ENCODE measurements at places on chromosomes 1 and 21.

- DNase-seq: no peak
Observed at GRCh38 chr1:194118086-194118485, 931.7 kb upstream of the B3GALT2 start.

DNA sequence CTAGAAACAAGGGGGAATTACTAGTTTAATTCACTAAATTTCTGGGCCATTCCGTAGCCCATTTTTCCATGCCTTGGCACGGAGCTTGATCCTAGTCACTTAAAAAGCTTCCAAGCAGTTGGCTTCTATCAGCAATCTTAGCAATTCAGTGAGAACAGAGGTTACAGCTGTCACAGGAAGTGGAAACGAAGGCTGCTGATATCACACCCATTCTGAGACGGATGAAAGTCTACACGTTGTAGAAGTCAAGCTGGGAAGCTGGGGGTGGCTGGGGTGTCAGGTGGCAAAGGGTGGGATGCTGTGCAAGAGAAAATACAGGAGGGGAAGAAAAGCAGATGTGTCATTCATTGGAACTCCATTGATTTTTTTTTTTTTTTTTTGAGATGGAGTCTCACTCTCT, 11.8 kb upstream of the STMN1 start:
- no peak for DNase-seq

- no peak for DNase-seq
Observed at GRCh38 chr1:173504268-173504667, 27.1 kb downstream of the PRDX6 start.

- DNase-seq: no peak
Observed at GRCh38 chr1:21325231-21325718, 35.0 kb upstream of the ECE1 start.

DNA sequence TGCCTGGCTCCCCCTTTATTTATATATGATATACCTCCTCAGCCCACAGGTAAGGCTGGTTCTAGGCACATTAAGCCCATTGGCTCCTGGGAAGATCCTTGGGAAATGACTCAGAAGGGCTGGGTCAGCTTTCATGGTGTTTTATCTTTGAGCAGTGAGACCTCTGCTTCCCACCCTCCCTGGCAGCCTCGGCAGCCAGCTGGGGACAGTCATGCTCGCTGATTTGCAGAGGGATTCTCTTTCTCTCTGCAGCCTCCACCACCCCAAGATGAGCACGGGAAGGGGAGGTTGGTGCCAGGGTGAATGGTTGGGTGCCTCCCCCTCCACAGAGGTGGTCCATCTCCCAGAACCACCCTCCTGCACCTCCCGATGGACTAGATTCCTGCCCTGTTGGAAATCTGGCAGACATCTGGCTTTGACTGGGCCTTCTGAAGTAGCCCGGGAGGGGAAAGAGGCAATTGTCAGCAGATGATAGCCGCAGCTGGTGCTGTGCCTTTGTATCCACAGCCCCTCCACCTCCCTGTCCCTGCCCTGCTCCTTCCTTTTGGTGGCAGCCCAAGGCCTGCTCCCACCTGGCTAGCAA, 24.6 kb downstream of the IER5 start:
- no peak for DNase-seq

DNA sequence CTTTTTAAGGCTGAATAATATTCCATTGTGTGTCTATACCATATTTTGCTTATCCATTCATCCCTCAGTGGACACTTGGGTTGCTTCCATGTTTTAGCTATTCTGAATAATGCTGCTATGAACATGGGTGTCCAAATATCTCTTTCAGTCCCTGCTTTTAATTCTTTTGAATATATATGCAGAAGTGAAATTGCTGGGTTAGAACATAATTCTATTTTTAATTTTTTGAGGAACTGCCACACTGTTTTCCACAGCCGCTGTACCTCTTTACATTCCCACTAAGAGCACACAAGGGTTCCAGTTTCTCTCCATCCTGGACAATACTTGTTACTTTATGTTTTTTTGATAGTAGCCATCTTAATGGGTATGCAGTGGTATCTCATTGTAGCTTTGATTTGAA, 65.6 kb downstream of the RIMS3 start:
- DNase-seq: no peak

GRCh38 chr1:245332513-245332912, 177.7 kb downstream of the KIF26B start:
- DNase-seq: no peak

- no peak for DNase-seq
Observed at GRCh38 chr1:32828341-32828740, 10.9 kb downstream of the S100PBP start.

- no peak for DNase-seq
Observed at GRCh38 chr1:150925080-150925479, 1.1 kb upstream of the SETDB1 start.

- DNase-seq: no peak
Observed at GRCh38 chr1:244840219-244840794, 4.8 kb downstream of the COX20 start.

GRCh38 chr1:212166244-212166643, 119.0 kb upstream of the PPP2R5A start:
- DNase-seq: no peak

DNA sequence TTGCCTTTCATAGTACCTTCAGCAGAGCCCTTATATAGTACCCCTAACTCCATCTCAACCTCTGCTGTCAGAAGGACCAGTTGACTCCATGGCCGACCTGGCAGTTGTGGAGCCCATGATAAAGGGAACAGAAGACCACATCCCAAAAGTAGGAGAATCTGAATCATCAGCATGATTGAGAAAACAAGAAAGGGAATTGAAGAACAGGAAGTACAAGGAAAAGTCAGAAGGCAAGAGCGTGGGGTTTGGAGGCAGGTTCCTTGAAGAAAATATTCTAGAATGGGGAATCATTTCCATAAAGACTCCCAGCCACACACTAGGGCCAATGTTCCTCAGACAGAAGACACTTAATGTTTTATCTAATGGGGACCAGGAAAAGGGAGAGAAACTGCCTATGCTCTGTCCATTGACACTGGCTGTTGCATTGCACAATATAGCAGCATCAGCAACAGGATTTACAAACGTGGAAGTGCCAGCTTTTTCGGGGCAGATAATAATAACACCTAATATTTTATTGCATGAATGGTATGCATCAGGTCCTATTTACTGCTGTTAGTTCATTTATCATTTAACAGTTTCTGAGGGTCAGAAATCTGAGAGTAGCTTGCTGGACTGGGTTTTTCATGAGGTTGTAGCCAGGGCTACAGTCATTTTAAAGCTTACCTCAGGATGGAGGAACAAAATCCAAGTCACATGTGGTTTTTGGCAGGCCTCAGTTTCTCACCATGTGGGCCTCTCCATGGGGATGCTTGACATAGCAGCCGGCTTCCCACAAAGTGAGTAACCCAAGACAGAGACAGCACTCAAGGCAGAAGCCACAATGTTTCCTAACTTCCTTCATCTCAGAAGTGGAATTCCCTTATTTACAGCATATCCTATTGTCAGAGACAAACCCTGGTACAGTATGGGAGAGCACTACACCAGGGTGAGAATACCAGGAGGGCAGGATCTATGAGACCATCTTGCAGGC, 483.4 kb downstream of the PLPP3 start:
- no peak for DNase-seq

DNA sequence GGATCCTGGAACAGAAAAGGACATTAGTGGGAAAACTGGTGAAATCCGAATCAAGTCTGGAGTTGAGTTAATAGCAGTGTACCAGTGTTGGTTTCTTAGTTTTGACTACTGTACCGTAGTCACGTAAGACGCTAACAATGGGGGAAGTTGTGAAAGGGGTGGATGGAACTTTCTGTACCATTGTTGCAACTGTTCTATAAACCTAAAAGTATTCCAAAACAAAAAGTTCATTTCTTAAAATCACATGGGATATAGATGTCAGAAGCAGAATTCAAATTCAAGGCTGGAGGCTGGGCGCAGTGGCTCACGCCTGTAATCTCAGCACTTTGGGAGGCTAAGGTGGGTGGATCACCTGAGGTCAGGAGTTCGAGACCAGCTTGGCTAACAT, 16.9 kb downstream of the ARHGEF19 start:
- DNase-seq: no peak

DNA sequence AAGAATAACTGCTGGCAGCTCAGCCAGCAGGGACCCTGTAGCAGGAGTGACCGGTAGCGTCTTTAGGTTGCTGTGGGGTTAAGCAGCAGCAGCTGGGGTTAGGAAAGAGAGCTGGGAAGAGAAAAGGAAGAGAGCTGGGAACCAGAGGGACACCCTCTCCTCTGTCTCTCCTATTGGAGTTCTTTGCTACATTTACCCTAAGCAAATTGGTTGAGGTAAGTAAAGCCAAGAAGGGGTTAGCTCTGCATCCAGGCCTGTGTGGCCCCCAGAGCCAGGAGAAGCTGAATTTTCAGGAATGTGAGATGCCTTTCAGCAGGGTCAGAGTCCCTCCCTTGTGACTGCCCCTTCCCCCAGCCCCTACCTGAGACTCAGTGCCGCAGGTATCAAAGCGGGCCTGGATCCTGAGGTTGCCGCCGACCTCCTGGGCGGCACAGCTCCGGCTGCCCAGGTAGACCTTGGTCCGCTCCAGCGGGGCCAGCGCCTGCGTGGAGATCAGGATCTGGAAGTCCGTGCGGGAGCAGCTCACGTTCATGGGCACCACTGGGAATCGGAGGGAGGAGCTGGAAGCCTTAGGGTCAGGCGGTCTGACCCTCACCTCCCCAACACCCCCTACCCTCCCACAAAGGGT, 16.4 kb downstream of the CDCP2 start:
- DNase-seq: no peak

DNA sequence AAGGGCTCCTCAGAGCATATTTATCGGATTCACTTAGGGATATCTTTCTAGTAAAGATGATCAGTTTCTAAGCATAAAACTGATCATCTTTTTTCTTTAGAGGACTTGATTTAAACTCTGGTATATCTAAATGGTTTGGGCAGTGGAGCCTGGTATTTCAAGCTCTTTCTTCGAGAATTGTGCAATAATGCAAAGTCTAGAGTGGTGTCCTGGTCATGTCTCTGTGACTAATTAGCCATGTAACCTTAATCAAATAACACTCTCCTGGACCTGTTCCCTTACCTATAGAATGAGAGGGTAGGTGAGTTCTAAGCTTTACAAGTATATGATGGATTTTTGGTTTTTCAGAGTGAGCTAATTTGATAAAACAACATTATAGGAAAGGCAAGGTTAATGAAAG, 225.2 kb downstream of the RPS6KC1 start:
- DNase-seq: no peak

GRCh38 chr1:203858055-203858454, 3.3 kb upstream of the SNRPE start:
- DNase-seq: no peak

GRCh38 chr1:29749024-29749945, 513.0 kb downstream of the PTPRU start:
- no peak for DNase-seq

- DNase-seq: no peak
Observed at GRCh38 chr1:30654188-30654587, 69.2 kb downstream of the MATN1 start.

- DNase-seq: no peak
Observed at GRCh38 chr1:41433501-41433900, 51.0 kb downstream of the EDN2 start.

DNA sequence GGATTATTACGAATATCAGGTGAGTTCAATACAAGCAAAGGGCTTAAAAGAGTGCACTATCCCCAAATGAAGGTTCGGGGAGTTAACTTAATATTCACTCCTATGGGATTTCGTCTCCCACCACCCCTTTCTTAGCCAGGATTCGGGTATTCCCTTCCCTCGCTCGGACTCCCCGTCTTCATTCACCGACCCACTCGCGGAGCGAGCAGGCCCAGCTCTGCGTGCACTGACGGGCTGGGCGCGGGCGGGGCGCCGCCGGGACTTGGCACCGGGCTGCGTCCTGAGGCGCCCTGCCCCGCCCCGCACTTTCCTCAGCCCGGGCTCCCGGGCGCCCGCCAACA, 7.7 kb upstream of the MPZL1 start:
- no peak for DNase-seq

DNA sequence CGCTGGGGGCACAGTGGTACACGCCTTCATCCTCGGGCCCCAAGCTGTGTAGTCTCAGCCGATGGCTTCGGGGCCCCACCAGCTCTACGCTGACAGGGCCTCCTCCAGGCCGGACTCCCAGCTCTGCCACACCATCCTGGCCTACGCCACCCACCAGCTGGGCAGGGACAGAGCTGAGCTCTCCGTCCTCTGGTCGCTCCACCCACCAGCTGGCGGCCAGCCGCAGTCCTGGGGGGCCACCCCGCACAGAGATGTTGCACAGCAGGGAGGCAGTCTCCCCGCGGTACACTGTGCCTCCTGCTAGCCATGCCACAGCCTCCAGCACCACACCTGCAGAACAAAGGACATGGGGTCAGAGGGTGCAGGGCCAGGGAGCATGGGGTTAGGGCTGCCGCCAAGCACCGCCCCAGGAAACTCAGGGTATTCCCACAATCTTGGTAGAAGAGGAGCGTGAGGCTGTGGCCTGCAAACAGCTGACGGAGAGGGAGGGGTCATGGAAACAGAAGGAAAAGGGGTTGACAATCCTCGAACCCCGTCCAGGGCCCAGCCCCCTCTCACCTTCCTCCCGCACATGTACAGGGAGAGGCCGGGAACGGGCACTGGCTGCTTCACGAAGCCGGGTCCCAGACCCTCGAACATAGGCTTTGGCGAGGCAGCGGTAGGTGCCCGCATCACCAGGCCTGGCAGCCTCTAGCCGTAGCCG, 5.9 kb downstream of the IGSF8 start:
- DNase-seq: no peak

DNA sequence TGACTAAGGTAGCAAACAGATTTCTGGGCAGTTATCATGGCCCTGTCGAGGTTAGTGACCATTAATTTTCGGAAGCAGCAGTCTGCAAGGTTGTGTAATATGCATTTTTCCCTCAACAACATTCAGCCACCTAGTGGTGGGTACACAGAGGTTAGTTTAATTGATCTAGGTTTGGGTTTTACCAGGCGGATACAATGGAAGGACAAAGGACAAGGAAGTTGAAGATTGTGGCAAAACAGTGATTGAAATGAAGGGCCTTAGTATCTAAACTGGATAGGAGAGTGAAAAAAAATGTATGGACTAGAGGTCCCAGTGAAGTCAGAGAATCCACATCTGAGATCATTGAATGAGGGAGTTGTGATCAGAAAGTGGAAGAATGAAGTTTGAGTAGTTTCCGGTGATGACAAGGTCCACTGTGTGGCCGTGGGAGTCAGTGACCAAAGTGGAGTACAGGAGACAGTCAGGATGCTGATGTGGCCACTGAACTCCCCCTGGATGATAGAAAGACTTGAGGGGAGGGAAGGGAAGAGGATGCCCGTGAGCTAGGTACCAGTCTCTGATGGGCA, 2.8 kb downstream of the ARMH1 start:
- no peak for DNase-seq
